ENCODE measurements at places on chromosomes 1 and 21.

GRCh38 chr1:165025805-165026204 is 330.7 kb downstream of the LMX1A start:
- DNase-seq = no peak

DNA sequence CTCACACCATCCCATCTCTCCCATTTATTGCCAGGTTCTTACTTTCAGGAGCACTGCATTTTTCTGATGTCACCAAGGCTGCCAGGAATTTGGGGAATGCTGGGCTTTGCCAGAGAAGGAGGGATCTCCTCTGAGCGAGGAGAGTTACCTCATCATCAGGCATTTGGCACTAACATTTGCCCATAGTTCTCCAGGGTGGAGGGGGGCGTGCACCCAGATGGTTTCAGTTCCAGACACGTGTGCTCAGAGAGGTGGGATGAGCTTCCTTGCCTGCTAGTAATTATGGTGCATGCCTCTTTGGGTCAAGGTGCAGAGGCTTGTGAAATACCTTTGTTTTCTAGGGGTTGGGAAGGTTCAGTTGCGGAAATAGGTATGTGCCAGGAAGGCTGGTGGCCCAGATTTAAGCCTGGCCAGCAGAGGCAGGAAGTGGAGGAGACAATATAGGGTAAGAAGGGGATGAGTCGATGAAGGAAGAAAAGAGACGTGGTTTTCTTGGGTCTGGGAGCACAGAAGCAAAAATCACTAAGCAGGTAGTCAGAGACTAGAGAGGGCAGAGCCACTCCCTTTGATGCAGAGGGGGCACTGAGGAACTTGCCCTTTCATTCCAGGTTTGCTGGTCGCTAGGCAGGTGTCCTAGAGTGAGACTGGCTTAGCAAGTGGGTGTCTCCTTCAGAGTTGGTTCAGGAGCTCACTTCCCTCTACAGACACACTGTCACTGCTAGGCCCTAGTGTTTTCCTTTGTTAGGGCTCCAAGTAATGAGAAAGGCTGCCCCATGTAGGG is 7.2 kb downstream of the TUFT1 start:
- DNase-seq = peak; percentile 14

GRCh38 chr1:216462066-216462775 is 39.0 kb upstream of the USH2A start:
- DNase-seq = no peak

DNA sequence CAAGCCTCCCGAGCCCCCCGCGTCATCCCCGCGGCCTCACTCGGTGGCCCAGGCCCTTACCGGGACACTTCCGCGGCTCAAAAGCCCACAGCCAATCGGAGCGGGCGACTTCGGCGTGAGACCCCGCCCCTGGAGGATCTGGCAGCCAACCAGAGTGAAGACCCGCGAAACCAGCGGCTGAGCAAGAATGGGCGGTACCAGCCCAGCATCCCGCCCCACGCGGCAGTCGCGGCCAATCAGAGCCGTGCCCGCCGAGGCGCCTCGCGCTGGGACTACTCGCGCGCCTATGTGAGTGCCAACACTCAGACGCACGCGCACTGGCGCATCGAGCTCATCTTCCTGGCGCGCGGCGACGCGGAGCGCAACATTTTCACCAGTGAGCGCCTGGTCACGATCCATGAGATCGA is 22.5 kb downstream of the DISP3 start:
- no peak for DNase-seq

DNA sequence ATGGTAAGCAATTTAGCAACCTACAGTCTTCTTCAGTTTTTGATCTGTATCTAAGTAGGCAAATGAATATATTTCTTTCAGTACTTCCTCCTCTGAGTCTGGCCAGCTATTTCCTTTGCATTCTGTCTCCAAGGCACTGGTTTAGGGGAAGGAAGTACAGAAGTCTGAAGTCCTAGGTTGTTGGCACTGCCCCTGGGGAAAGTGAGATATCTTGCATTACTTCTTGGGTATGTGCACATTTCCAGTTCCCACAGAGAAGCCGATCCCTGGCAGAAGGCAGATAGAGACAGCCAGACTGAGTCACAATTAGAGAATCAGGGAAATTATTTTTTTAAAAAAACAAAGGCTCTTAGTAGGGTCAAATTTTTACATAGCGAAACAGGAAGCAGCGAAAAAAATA is 98.8 kb downstream of the RASAL2 start:
- DNase-seq = no peak

DNA sequence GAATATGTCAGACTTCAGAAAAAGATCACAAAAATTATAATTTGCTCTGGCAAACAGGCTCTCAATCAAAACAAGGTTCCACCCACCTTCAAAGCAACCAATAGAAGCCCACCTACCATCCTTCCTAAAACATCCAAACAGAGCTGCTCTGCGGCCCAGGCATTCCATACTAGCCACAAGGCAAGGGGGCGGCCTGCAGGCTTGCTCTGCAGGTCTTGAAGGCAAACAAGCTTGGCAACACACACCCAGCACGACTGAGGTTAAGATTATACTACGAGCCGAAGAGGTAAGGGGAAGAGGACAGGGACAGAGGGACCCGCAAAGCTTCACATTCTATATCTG is 207.3 kb downstream of the SLC45A1 start:
- DNase-seq = no peak
